ENCODE measurements at places on chromosomes 7 and 10. TPM values are rescaled to one million over a fixed set of nuclear protein-coding genes. Genes with fewer than 3 reads are reported as not detected.

- peak; percentile 46 for DNase-seq
These were observed 65.7 kb downstream of the VWA2 start for GRCh38 chr10:114304571-114305421.

DNA sequence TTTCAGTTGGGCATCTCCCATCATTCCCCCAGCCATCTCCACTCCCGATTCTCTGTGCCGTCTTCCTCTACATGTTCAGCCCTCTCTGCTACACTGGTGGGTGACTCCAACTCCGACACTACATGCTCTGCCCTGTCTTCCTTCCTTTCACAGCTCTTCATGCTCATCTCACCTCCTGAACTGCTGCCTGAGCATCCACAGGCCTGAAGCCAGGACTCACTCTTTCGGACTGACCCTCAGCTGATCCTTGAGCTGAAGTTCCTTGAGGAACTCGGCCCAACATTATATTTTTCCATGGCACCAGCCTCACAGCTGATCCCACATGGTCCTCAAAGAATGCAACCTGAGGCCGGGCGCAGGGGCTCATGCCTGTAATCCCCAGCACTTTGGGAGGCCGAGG lies 538.4 kb downstream of the PTPRN2 start:
- DNase-seq: no peak

DNA sequence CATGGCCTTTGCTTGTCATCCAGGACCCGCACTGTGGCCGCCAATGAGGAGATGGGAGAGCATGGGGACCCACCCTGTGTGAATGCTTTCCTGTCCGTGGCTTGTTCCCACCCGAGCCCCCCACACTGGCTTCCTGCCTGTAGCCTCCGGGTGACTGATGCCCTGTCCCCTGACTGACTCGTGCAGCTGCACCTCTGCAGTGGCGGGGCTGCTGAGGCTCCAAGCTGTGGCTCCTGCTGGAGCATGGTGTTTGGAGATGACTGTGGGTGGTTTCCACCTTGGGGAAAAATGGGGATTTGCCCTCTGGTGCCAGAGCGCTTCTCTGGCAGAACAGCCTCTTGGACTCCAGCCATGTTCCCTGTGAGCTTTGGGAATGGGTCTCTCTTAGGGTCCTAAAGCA lies 2.1 kb downstream of the CAMK1D start:
- no peak for DNase-seq

GRCh38 chr10:44713307-44713706 lies 197.8 kb upstream of the TMEM72 start:
- no peak for DNase-seq

DNA sequence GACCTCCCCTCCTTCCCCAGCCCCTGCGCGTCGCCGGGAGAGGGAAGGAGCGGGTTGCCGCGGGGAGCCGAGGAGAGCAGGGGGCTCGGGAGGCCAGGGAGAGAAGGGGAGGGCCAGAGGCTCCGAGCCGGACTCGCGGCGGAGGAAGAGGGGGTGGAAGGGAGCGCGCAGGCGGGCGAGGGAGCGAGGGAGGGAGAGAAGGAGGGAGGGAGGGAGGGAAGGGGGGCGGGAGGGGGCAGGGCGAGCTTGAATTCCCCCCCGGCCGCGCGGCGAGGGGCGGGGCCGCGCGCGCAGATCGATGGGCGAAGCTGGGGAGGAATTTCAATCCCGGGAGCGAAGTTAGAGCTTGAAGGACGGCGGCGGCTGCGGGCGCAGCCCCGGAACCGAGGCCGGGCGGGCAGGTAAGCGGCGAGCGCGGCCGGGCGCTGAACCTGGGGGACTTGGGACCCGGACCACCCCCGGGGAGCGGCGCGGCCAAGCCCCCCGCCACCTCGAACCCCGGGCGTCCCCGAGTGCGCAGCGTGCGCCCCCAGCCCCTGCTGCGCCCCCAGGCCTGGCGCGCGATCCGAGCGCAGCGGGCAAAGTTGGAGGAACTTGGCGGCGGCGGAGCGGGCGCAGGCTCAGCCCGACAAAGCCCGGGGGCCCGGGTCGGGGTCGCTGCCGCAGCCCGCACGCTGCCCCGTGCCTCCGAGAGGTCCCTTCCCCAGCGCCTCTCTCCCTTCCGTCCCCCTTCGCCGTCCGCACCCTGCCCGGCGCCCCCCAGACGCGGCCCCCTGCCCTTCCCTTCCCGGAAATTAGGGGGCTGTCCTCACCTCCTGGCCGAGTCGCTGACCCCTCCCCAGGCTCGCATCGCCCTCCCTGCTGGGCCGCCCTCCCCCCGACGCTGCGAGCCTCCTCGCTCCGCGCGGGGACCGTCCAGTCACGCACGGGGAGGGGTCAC lies at the start of gene ELFN1:
ELFN1 (plus strand) TSS at position 324 of the 940 bp plus-strand sequence. CDS start 74,320 bp downstream, outside the sequence.
- no peak for DNase-seq

DNA sequence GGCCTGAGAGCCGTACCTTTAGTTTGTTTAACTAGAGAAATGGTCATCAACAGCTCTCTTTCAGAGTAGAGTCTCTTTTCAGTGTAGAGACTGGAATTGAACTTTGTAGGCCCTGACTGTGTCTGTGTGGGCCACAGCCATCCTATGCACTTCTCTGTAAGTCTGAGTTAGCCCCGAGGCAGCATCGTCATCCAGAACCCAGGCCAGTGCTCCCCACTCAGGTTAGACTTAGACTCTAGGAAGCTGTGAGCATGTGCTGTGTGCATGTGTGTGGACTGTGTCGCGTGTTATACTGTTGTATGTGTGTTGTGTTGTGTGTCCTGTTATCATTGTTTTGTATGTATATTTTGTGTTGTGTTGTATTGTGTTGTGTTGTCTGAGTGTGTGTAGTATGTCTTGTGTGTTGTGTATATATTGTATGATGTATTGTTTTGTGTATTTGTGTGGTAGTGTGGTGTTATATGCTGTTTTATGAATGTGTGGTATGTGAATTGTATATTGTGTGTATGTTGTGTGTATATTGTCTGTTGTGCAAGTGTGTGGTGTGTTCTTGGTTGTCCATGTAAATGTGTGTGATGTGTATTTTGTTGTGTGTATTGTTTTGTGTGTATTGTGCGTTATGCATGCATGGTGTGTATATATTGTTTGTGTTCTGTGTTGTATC lies 18.1 kb upstream of the NCAPG2 start:
- DNase-seq: no peak

DNA sequence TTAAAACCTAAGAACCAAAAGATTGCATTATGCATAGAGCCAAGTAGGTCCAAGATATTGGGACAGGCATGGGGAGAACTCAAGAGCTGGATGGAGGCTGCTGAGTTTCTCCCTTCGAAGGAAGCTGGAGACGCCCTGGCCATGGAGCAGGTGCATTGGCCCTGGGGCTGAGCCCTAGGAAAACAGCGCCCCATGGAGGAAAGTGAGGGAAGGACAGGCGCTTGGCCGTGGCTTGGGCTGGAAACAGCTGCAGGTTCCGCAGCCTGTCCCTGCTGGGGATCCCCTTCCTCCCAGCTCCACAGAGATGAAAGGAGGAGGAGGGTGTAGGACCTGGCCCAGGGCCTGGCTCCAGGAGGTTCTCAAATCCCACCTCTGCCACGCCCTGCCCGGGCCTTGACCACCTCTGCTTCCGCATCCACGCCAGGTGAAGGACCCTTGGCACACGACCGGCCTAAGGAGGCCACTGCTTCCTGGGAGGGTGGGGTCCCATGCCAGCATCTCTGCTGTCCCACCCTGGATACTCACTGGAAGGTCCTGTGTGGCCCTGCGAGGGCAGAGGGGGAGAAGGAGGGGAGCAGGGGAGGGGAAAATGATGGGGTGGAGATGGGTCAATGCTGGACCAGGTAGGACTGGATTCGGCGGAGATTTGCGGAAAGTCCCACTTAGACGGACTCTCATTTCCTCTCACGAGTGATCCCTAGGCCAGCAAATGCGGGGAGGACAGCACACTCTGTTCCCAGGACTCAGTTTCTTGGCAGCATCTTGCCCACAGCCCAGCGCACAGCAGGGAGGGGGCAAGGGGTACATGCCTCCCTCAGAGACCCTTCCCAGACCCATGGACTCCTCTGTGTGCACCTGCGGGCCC lies 258.6 kb upstream of the TCERG1L start:
- no peak for DNase-seq

DNA sequence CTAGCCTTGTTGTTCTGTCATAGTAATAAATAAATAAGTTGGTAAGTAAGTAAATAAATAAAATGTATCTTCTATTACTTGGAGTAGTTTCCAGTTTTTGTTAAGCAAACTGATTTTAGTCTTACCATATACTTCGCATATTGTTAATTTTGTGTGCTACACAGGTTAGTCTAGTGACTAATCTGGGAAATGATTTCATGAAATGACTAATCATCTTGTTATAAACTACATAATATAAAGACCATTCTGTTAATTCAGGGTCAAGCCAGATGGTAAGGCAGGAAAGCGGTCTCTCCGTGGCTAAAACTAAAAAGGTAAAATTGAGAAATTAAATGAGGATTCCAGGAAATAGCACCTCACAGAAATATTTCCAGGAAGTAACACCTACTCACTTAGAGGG lies 58.5 kb upstream of the FOXP2 start:
- no peak for DNase-seq

DNA sequence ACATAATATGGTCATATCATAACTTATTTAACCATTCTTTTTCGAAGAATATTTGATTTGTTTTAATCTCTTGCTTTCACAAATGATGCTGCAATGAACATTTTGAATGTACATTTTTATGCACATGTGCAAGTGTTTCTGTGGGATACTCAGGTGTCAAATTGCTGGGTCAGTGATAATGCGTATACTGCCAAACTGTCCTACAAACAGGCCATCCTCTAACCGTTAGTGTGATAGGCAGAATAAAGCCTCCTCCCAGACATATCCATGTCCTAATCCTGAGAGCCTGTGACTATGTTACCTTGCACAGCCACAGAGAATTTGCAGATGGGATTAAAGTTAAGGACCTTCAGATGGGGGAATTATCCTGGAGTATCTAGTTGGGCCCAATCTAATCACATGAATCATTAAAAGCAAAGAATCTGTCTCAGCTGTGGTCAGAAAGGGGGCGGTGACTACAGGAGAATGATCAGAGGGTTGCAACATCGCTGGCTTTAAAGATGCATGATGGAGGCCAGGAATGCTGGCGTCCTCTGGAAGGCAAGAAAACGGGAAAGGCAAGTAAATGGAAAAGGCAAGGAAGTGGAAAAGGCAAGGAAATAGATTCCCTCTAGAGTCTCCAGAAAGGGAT lies 46.7 kb downstream of the FZD1 start:
- no peak for DNase-seq

- DNase-seq: no peak
These were observed 40.6 kb downstream of the RBM28 start for GRCh38 chr7:128303133-128303532.

DNA sequence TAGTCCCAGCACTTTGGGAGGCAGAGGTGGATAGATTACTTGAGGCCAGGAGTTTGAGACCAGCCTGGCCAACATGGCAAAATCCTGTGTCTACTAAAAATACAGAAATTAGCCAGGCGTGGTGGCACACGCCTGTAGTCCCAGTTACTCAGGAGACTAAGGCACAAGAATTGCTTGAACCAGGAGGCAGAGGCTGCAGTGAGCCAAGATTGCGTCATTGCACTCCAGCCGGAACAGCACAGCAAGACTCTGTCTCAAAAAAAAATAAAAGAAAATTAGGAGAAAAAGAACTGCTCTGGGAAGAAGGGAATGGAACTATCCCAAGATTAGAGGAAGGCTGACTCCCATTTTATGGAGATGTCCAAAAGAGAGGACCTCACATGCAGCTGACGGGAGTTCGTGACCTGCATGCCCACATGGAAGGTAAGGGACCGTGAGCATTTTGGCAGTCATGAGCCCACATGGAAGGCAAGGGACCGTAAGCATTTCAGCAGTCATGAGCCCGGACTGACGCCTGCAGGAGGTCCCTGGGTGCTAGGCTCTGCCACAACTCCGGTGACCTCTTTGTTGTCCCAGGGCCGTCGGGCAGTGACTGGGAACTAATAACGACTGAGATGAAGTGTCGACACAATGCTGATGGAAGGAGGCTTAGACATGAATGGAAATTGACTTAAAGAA lies 18.6 kb upstream of the GTPBP4 start:
- DNase-seq: no peak

GRCh38 chr7:21261627-21262594 lies 166.0 kb upstream of the SP4 start:
- DNase-seq: no peak

GRCh38 chr7:34019301-34019790 lies 114.0 kb downstream of the BMPER start:
- DNase-seq: no peak

- peak; percentile 74 for DNase-seq
These were observed at the start of gene EPDR1 for GRCh38 chr7:37920305-37920848. EPDR1 (plus strand) TSS chr7:37920640; CDS start chr7:37920940, 300 bp downstream.

PTF1A gene
- total RNA-seq: not detected

ADAM12 gene
- total RNA-seq: 4.7 TPM

GATA3 gene
- total RNA-seq: not detected

SPDYE3 gene
- not detected for total RNA-seq

PDIA4 gene
- total RNA-seq: 69.6 TPM

CCAR1 gene
- 41.0 TPM for total RNA-seq

SLC18A2 gene
- total RNA-seq: not detected

SP8 gene
- total RNA-seq: 3.3 TPM
